Keratinocyte (primary cell): ENCODE measurements at places on chromosomes 5 and 9. TPM values are rescaled to one million over a fixed set of nuclear protein-coding genes. Genes with fewer than 3 reads are reported as not detected.

Gene TRMT10B
- 4.0 to 6.9 TPM (median 6.8 TPM) in 3 replicates for polyA plus RNA-seq

Gene TSSK1B
- 0.02 to 0.07 TPM (median 0.05 TPM) in 3 replicates for polyA plus RNA-seq

Gene CNTNAP3B
- 2.5 to 6.8 TPM (median 6.2 TPM) in 3 replicates for polyA plus RNA-seq

Gene RBM27
- 14.6 to 18.3 TPM (median 18.1 TPM) in 3 replicates for polyA plus RNA-seq

Gene NUP155
- 13.7 to 20.5 TPM (median 18.8 TPM) in 3 replicates for polyA plus RNA-seq

Gene LRRC14B
- not detected in 3 replicates for polyA plus RNA-seq

Gene WNK2
- polyA plus RNA-seq: 0.05 TPM in 1 of 3 replicates, not detected in the others

Gene TJP2
- 34.9 to 74.8 TPM (median 65.5 TPM) in 3 replicates for polyA plus RNA-seq

Gene PCDHB15
- 0.03 to 0.31 TPM (median 0.09 TPM) in 3 replicates for polyA plus RNA-seq

Gene RABEPK
- 29.7 to 33.4 TPM (median 30.8 TPM) in 3 replicates for polyA plus RNA-seq

Gene SEMA6A
- 0.53 to 0.84 TPM (median 0.68 TPM) in 3 replicates for polyA plus RNA-seq

Gene C6
- not detected in 3 replicates for polyA plus RNA-seq

Gene FAM114A2
- 16.3 to 18.3 TPM (median 16.3 TPM) in 3 replicates for polyA plus RNA-seq

Gene PRLR
- 0.04 to 0.10 TPM in 2 of 3 replicates, not detected in the other for polyA plus RNA-seq

Gene NEUROG1
- not detected in 3 replicates for polyA plus RNA-seq

Gene PRUNE2
- 0.22 to 0.41 TPM (median 0.26 TPM) in 3 replicates for polyA plus RNA-seq

Gene ECSCR
- polyA plus RNA-seq: not detected in 3 replicates

Gene TAF11L5
- not detected in 3 replicates for polyA plus RNA-seq

Gene RMI1
- 0.97 to 3.6 TPM (median 1.1 TPM) in 3 replicates for polyA plus RNA-seq

Gene HAVCR2
- 0.03 TPM in 1 of 3 replicates, not detected in the others for polyA plus RNA-seq

Gene ARHGAP26
- polyA plus RNA-seq: 3.4 to 4.4 TPM (median 3.9 TPM) in 3 replicates

Gene SMIM3
- 21.1 to 37.0 TPM (median 29.7 TPM) in 3 replicates for polyA plus RNA-seq

Gene SLC45A2
- 0.04 to 0.05 TPM in 2 of 3 replicates, not detected in the other for polyA plus RNA-seq

Gene MUSK
- 0.03 TPM in 1 of 3 replicates, not detected in the others for polyA plus RNA-seq

Gene CAPSL
- polyA plus RNA-seq: not detected in 3 replicates

Gene SHC3
- 0.01 to 0.04 TPM (median 0.03 TPM) in 3 replicates for polyA plus RNA-seq

Gene FSTL4
- polyA plus RNA-seq: 0.82 to 4.2 TPM (median 1.7 TPM) in 3 replicates

Gene HTR1A
- not detected in 3 replicates for polyA plus RNA-seq

Gene PDE6A
- polyA plus RNA-seq: 0.03 to 0.05 TPM (median 0.03 TPM) in 3 replicates

Gene NSG2
- 0.09 TPM in 1 of 3 replicates, not detected in the others for polyA plus RNA-seq

Gene ORM2
- polyA plus RNA-seq: not detected in 3 replicates

Gene P4HA2
- polyA plus RNA-seq: 93.6 to 158 TPM (median 112 TPM) in 3 replicates
